Stimulated activated memory B cell treated with anti-CD40 and anti-IgM and Interleukin-4, amounts not matched to agents 10 μg/mL and 1 μg/mL and 100 μg/mL, for 72 hours (primary cell): ENCODE measurements at places on chromosomes 6 and 20.

GRCh38 chr6:111487661-111488060 is 4.6 kb upstream of the REV3L start:
- no peak for ATAC-seq

DNA sequence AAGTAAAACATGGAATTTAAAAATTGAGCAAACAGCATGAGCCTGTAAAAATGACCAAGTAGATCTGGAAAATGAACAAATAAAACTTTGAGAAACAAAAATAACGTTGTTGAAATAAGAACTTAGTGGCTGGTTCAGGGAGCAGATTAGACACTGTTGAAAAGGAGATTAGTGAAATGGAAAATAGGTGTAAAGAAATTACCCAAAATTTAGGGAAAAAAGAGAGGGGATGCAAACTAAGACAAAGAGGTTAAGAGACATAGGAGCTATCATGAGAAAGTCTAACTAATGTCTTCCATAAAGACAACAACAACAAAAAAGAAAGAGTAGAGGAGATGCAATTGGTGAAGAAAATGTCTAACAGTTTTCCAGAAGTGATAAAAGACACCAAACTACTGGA is 29.0 kb downstream of the APCDD1L start:
- ATAC-seq: no peak

DNA sequence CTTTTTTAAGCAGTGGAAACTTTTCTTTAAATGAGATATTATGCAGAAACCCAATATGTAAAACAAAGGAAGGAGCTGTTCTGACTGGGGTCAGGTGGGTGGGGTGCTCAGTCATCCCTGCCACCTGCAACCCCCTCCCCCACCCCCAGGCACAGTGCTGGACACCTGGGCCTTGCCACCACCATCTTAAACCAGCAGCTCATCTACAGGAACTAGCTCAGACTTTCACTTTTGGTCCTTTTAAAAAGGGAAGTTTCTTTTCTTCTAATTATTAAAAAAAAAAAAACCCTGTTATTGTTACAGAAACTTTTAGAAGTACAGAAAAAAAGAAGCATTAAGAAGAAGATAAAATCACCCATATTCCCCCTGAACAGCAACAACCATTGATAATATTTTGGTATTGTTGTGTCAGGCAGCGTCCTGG is 37.1 kb downstream of the PPP1R16B start:
- ATAC-seq: peak; percentile 99

- ATAC-seq: no peak
Observed at GRCh38 chr6:110331816-110332215, 26.3 kb downstream of the METTL24 start.

- no peak for ATAC-seq
Observed at GRCh38 chr6:125752773-125753172, 3.3 kb downstream of the HEY2 start.

DNA sequence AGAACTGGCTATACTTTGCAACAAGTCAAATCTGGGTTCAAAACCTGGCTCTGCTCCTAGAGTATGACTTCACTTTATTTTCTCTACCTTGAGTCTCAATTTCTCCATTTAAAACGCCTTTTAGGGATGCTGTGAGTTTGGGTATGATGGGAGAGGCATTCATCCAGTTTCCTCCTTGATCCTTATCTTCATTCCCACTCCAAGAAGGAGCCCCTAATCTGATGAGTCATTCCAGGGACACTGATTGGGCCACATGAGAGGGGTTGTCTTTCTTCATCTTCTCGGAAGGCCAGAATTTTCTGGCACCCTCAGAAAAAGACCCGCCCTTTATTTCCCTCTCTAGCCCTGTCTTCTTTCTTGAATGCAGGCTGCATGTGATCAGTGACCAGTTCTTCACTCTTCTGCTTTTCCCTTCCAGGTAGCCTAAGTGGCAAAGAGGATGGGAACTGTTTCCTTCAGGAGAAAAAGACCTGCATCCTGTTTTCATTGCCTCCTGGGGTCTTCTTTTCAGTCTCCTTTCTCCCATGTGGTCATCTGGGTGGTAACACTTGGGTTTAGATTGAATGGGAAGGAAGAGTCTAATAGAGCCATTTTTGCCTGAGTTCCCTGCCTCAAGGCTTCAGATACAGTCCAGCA is 32.1 kb upstream of the PNRC1 start:
- no peak for ATAC-seq

DNA sequence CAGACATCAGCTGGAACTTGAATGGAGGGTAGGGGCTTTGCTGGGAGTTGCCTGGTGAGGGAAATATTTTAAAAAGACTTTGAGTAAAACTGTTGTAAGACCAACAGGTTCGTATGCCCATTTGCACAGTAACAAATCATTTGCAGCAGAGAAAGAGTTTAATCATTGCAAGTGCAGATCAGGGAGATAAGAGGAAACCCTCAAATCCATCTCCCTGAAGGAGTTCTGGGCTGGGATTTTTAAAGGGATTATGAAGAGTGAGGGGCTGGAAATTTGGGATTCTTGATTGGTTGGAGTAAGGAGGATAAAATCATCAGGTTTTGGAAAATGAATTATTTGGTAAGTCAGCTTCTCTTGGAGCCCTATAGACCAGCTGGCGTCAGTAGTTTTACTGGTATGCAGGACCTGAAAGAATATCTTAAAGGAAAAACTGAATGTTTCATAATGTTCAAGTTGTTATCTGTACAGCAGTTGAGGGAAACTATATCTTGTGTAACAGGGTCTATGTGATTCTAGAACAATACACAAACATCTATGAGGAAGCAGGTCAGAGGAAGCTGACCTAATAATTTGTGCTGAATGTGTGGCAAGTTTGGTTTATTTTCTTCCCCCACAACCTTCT is 295.5 kb downstream of the PLCB1 start:
- ATAC-seq: no peak

DNA sequence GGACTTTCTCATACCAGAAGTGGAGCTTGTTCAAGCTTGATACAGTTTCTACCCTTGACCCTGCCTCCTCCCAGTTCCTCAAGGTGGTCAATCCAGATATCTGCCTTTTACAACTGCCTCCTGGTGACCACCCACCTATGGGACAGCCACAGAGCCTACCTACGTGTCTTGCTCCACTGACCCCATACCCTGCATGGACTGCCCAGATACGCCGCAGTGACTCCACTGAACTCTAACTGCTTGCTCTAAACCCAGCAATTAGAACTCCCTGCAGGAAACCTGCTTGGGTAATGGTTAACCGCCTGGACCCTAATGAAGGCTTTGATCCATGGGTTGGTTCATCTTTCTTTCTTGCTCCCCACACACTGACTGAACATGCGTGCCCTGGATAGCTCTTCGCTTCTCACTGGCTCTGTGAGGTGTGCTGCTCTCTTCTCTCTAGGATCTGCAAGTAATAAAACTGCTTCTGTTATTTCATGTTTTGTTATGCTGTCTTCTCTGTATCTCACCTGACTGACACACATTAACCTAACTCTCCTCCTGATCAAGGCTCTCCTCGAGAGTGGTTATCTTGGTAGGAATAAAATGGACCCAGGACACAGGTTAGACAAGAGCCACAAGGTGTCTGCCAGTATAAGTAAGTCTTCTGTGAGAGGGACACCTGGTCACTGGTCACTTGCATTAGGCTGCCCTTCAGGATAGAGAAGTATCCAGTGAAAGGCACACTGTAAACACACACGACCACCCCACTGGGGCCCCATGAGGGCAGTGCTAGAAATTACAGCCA is 79.2 kb downstream of the CHD6 start:
- ATAC-seq: no peak

DNA sequence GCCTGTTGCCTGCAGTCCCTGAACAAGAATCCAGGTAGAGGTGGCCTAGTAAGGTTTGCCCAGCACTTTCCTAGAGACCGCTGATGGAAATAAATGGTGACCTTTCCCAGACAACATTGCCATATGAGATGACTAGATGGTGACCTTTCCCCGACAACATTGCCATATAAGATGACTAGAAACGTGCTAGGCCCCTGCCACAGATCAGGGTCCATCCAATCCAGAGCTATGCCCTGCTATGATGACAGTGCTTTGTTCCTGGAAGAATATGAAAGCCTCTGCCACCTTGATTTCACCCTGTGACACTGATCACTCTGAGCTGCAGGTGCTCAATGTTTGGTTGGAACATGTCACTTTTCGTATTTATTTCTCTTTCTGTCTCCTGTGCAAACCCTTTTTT is 133.8 kb upstream of the SPTLC3 start:
- no peak for ATAC-seq

DNA sequence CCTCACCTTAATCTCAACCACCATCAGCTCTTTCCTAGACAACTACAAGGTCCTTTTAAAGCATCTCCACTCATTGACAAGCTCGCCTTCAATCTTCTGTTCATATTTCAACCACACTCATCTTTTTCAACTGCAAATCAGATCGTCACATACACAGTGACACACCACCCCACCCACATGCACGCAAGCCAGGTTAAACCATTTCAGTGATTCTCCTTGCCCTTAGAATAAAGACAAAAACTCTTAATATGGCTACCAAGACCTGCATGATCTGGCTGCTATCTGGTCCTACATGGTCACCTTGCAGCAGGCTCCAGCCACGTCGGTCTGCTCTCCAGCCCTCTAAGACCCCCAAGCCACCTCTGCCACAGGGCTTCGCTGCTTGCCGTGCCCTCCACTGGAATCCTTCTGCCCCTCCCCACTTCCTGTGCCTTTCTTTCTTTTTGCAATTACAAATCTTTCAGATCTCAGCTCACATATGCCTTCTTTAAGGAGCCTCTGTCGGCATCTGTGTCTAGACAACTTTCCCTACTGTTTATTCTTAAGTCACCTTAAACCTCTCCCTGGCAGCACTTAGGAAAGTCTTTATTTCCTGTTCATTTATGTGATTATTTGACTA is 507.3 kb upstream of the ARID1B start:
- no peak for ATAC-seq

DNA sequence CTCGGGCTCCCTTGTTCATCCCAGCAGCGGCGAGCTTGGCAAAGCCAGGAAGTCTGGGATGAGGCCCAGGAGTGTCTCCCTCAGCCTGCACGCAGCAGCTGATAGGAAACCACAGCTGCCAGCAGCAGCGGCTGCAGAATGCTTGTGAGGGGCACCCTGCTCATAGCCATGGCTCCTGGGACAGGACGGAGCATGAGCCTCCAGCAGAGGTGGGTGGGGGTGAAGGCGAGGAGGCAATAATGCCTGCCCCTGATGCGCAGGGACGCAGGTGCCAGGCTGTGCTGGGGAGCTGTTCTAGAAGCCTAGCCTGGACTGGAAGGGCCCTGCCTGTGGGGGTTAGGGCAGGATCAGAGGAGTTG is 157.9 kb downstream of the CD83 start:
- no peak for ATAC-seq

DNA sequence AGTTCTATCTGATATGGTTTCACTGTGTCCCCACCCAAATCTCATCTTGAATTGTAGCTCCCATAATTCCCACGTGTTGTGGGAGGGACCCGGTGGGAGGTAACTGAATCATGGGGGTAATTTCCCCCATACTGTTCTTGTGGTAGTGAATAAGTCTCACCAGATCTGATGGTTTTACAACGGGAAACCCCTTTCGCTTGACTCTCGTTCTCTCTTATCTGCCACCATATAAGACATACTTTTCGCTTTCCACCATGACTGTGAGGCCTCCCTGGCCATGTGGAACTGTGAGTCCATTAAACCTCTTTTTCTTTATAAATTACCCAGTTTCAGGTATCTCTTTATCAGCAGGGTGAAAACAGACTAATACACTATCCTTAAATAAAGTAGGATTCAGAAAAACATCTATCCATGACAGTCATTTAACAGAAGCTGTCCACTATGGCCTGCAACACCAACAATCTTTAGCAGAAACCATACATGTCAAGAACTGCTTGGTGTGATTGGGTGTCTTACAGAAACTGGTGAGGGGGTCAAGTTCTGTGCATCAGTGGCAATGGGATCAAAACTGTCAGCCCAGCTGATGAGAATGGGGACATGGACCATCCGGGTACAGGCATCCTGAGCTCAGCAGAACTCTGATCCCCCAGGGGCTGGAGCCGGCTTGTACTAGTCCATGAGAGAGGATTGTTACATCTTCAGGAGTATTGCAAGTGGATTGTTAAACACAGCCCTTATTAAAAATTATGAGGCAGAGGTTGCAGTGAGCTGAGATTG is 59.2 kb downstream of the SCML4 start:
- ATAC-seq: no peak

DNA sequence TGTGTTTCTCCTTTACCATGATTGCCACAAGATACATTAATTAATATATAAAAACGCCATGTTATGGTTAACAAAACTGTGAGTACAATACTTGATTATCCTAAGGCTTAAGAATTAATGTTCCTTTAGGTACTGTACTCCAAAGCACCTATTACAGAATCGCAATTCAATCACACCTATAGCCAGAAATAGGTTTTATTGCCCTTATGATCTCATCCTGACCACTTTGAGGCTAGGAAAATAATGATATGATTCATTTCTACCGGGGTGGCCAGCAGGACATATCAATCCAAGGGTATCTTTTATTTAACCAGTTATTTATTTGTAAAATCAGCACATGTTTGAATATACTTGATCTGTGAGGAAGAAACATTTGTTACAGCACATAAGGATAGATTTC is 396.6 kb upstream of the GJE1 start:
- ATAC-seq: no peak

GRCh38 chr20:54397292-54398140 is 77.9 kb upstream of the DOK5 start:
- ATAC-seq: no peak
